ENCODE measurements at places on chromosomes 1 and 21. TPM values are rescaled to one million over a fixed set of nuclear protein-coding genes. Genes with fewer than 3 reads are reported as not detected.
A peak's percentile ranks its signal among the peaks of the same experiment; 100 is the strongest.

The ALPL gene
- total RNA-seq, result 43.7 TPM

The DNAH14 gene
- total RNA-seq, result 4.9 TPM

The WNT3A gene
- not detected for total RNA-seq

DNA sequence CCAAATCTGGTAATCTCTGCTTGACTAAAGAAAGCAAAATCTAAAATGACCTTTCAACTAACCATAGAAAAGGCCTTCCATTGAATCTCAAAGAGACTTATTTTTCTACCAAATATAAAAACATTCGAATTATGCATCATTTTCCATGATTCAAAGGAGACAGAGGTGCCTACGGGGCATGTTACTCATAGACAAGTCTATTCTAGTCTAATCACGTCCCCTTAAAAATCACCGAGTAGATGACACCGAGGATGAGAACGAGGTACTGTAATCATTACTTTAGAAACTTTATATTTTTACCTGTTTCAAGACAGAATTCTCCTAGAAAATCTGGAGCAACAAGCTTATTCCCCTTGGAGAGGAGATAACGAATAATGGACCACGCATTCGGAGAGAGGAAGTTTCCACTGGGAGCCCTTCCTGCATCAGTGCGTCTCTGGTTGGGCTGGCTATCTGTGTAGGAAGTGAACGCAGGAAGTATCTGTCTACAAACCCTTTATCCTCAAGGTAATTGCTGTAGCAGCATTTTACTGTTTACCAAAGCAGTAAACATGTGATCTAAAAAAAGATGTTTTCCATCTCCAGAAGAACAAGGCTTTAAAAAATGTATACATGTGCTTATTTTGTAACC is 9.5 kb downstream of the ERG start:
- H3K27ac ChIP-seq, result peak overlapping the region; percentile 42
- DNase-seq, result no peak
- H3K4me1 ChIP-seq, result peaks cover 83% of the 10 kb centered on the region
- H3K4me3 ChIP-seq, result no peak overlapping the region
- H3K27me3 ChIP-seq, result no peaks in the 10 kb centered on the region
- H3K36me3 ChIP-seq, result no peaks in the 10 kb centered on the region

DNA sequence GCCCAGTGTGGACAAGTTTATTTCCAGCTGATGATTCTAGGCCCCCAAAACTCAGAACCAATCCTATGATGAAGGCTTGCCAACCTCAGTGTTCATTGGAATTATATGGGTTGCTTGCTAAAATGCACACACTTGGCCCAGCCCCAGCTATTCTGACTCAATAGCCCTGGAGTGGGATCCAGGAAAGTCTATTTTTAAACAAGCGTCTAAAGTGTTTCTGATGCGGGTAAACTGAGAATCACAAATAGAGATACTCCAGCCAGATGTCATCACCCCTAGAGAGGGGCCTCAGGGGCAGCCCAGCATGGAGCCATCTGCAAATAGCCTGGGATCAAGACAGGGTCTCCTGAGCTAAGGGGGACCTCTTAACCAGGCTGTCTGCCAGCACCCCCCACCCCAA is 46.0 kb downstream of the PKP1 start:
- no peaks in the 10 kb centered on the region for H3K4me1 ChIP-seq
- DNase-seq, result peak; percentile 15
- H3K4me3 ChIP-seq, result no peak overlapping the region

GRCh38 chr21:34865400-34866241 is 183.5 kb downstream of the RUNX1 start:
- H3K4me3 ChIP-seq, result no peak overlapping the region
- H3K27ac ChIP-seq, result no peak overlapping the region
- H3K27me3 ChIP-seq, result no peaks in the 10 kb centered on the region

DNA sequence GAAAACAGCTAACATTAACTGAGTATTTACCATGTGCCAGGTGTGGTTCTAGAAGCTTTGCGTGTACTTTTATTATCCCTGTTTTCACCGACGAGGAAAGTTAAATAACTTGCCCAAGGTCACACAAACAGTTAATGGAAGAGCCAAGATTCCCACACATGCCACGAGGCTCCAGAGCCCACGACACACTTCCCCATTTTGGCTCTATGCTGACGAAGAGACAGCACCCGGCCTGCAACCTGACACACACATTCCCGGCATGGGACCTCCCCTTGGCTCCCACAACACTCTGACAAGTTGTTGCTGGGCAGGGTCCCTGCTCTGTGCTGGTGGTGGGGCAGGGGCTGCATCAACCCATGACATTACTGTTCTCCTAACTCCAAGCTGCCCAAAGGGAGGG is 52.8 kb downstream of the RAP1GAP start:
- H3K4me3 ChIP-seq, result no peak overlapping the region
- no peaks in the 10 kb centered on the region for H3K36me3 ChIP-seq
- no peaks in the 10 kb centered on the region for H3K4me1 ChIP-seq
- DNase-seq, result no peak

DNA sequence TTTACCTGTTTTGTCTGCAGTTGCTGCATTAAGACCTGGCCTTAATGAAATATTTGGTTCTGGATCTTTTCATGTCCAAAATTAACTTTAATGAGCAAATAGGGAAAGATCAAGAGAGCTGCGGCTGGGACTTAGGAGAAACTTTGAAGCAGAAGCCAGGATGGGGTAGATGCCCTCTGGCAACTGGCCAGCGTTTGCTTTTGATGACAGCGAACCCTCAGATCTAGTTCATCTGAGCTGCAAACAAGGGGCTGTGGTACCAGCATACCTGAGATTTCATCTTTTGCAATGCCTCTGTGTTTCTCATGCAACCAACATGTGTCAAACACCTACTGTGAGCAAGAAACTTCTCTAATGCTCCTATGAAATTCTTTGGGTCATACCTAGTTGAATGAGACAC is 13.0 kb upstream of the TEDDM1 start:
- no peak for DNase-seq
- no peaks in the 10 kb centered on the region for H3K27me3 ChIP-seq
- H3K4me3 ChIP-seq, result no peak overlapping the region
- no peaks in the 10 kb centered on the region for H3K36me3 ChIP-seq
- H3K27ac ChIP-seq, result no peak overlapping the region

The GLIS1 gene
- not detected for total RNA-seq

The DISC1 gene
- 35.5 TPM for total RNA-seq

DNA sequence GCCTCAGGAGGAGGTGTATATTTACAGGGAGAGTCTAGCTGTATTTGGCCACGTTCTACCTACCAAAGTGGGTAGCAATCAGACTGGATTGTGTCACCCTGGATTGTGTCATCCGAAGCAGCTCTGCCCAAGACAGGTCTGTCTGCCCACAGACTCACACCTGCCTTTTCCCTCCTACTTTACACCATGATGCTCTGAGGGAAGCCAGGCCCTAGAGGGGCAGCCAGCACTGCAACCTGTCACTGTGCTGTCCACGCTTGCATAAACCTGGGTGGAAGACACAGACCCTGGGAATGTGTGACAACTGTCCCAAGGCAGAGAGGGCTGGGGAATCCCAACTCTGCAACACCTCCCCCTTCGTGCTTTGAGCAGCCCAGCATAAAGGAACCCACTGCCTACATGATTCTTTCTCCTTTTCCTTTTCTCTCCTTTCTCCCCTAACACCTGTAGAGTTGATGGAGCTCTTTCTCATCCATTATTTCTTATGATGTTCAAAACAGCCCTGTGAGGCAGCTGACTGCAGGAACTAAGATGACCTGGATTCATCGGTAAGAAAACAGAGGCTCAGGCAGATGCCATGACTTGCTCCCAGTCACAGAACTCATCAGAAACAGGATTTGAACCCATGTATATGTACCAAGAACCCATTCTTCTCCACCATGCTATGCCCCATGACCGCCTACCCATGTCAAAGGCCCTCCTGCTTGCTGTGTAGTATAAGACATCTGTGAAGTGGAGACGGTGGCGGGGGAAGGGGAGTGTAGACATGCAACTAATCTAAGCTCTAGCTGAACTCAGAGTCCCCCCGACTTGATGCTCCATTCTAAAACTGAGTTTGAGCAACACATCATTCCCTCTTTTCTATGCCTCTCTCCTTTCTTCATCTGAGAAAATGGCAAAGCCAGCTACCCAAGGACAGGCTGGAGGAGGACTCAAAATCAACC is 55.9 kb downstream of the ITPKB start:
- no peak overlapping the region for H3K27ac ChIP-seq
- peaks cover 65% of the 10 kb centered on the region for H3K4me1 ChIP-seq
- no peak for DNase-seq

The CDC20 gene
- 13.8 TPM for total RNA-seq

The GPR3 gene
- 0.40 TPM for total RNA-seq

- H3K27me3 ChIP-seq, result no peaks in the 10 kb centered on the region
- peak; percentile 90 for DNase-seq
- H3K4me1 ChIP-seq, result peaks cover 84% of the 10 kb centered on the region
- peak overlapping the region; percentile 66 for H3K4me3 ChIP-seq
- H3K27ac ChIP-seq, result peak overlapping the region; percentile 93
- H3K36me3 ChIP-seq, result no peaks in the 10 kb centered on the region
Observed at GRCh38 chr21:35048183-35048601, 910 bp downstream of the RUNX1 start.

DNA sequence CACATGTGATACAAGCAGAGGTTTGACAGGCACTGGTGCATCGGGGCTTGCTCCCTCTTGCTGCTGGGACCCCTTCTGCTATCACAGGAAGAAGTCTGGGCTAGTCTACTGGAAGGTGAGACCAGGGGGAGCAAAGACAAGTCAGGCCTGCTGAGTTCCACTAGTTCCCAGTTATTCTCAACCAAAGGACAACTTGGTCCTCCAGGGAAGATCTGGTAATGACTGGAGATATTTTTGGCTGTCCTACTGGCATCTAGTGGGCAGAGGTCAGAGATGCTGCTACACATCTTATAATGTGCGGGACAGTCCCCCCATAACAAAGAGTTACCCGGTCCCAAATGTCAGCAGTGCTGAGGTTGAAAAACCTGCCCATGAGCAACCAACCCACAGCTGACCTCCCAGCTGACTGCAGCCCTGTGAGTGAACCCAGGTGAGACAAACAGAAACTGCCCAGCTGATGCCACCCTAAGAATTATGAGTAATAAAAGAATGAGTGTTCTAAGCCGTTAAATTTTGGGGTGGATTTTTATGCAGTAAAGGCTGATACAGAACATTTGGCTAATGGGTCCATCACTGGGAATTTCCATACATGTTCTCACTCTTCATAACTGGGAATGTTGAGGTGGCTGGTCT is 71.6 kb downstream of the NENF start:
- H3K4me3 ChIP-seq, result no peak overlapping the region
- H3K36me3 ChIP-seq, result no peaks in the 10 kb centered on the region
- DNase-seq, result no peak
- H3K4me1 ChIP-seq, result no peaks in the 10 kb centered on the region
- H3K27me3 ChIP-seq, result no peaks in the 10 kb centered on the region

DNA sequence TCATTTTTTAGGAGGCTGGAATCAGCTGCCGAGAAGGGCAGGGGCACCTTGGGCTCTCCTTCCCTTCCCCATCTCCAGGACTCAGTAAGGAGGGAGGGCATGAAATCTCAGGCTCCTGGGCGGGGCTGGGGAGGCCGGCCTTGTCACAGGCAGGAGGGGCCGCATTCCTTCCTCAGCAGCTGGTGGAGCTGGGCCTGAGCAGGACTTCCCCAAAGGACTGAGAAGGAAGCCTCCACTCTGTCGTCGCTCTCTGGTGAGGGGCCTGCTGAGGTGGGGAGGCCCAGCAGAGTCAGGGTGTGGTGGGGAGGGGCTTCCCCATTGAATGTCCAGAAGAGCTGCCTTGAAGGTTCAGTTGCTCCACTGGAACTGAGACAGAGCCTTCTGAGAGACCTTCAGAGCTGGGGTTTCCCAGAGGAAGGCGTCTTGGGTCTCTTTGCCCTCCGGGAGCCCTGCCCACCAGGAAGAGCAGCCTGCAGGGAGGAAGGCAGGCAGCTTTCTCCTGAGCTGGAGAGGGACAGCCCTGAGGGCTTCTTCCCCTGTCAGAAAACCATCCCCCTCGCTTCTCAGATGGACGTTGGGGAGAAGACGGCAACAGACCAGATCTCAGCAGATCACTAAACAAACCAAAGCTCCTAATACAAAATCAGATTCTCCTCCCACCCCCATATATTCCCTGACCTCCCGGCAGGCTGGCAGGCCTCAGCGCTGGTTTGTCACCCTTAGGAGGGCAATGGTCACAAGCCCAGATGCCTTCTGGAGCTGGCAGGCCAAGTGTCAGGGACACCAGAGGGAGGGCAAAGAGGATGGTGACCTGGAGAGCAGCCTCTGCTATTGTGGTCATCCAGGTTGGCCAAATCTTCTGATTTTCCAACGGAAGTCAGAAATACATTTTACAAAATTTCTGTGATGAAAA is 10.7 kb downstream of the KCNA10 start:
- H3K27me3 ChIP-seq, result no peaks in the 10 kb centered on the region
- H3K27ac ChIP-seq, result peak overlapping the region; percentile 41
- H3K4me3 ChIP-seq, result no peak overlapping the region
- H3K36me3 ChIP-seq, result no peaks in the 10 kb centered on the region
- DNase-seq, result no peak

- H3K4me1 ChIP-seq, result no peaks in the 10 kb centered on the region
- H3K4me3 ChIP-seq, result no peak overlapping the region
- no peaks in the 10 kb centered on the region for H3K36me3 ChIP-seq
- no peak overlapping the region for H3K27ac ChIP-seq
- no peak for DNase-seq
Observed at GRCh38 chr1:21594501-21594900, 74.7 kb downstream of the RAP1GAP start.

The C1QB gene
- total RNA-seq, result 2,150 TPM

DNA sequence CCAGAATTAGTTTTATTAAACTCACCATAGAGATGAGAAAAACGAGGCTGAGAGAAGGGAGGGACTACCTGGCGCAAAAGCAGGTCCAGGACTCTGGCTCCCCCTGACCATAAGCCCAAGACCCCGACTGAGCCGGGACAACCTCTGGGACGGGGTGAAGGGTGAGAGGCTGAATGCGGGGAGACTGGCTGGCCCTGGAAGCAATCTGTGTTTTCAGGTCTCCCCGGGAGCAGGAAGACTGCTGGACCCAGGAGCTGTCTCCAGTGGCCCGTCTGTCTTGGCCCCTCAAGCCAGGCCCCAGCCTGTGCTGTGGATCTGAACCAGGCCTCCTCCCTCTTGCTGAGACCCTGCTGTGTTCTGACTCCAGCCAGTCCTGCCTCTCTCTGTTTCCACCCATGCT is 240.8 kb downstream of the TRABD2B start:
- H3K4me3 ChIP-seq, result no peak overlapping the region
- H3K27me3 ChIP-seq, result peaks cover 4% of the 10 kb centered on the region
- H3K36me3 ChIP-seq, result no peaks in the 10 kb centered on the region

DNA sequence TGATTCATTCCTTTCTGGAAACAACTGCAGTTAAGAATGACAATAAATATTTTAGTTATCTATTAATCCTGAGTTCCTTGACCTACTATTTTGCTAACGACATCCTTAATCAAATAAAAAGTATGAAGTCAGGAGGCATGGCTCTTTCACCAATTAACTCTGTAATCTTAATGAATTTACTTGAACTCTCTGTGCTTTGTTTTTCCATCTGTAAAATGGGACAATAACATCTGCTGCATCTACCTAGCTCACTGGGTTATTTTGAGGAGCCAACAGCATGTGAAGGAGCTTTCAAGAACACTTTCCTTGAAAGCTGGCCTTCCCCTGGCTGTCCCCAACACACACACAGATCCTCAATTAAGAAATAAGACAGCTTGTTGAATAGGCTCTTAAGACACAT is 47.9 kb downstream of the COLGALT2 start:
- no peak overlapping the region for H3K4me3 ChIP-seq
- no peak for DNase-seq
- no peaks in the 10 kb centered on the region for H3K36me3 ChIP-seq
- H3K27me3 ChIP-seq, result no peaks in the 10 kb centered on the region
- H3K4me1 ChIP-seq, result no peaks in the 10 kb centered on the region

The ALX3 gene
- not detected for total RNA-seq
